Activated CD4-positive, alpha-beta T cell treated with anti-CD3 and anti-CD28 coated beads, Interleukin-2, amount 10 ng/mL, durations not matched to agents 7 days and 5 days (primary cell): ENCODE measurements at places on chromosomes 13 and 19. TPM values are rescaled to one million over a fixed set of nuclear protein-coding genes. Genes with fewer than 3 reads are reported as not detected.

CEACAM18 gene
- not detected for total RNA-seq

SYNGR4 gene
- total RNA-seq, result not detected

KLK4 gene
- not detected for total RNA-seq

RFXAP gene
- 13.8 TPM for total RNA-seq

KANK2 gene
- 2.6 TPM for total RNA-seq

GNG7 gene
- 1.1 TPM for total RNA-seq

NALCN gene
- total RNA-seq, result not detected

SLC7A9 gene
- total RNA-seq, result 0.27 TPM
